ENCODE measurements at places on chromosomes 2 and 18.

DNA sequence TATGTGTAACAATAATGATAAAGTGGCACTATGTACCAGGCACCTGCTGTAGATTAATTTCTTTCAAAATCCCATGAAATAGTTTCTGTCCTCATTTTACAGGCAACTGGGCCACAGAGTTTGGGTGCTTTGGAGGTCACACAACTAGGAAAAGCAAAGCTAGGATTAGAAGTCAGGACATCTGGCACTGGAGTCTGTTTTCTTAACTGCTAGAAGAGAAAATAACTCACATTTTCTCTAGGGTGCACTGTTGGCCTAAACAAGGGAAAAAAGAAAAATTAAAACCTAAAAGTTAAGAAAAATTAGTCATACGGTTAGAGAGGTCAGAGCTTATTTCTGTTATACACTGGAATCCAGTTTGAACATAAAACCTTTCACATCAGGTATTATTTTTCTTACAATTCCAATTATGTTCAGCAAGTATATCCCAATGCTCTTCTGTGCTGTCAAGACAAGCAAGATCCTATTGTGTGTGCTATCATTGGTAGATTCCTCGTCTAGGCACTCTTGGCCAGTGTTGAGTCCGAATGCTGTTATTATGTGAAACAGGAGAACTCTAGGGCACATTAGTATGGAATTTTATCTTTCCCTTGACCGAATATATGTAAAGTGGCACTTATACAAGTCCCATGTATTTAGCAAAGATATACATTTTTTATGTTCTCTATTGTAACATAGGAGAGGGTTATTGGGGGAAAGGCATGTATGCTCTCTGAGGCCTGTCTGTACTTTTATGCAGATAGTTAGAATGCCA, 1.5 kb upstream of the OSGEPL1 start:
- peak; percentile 60 for DNase-seq

DNA sequence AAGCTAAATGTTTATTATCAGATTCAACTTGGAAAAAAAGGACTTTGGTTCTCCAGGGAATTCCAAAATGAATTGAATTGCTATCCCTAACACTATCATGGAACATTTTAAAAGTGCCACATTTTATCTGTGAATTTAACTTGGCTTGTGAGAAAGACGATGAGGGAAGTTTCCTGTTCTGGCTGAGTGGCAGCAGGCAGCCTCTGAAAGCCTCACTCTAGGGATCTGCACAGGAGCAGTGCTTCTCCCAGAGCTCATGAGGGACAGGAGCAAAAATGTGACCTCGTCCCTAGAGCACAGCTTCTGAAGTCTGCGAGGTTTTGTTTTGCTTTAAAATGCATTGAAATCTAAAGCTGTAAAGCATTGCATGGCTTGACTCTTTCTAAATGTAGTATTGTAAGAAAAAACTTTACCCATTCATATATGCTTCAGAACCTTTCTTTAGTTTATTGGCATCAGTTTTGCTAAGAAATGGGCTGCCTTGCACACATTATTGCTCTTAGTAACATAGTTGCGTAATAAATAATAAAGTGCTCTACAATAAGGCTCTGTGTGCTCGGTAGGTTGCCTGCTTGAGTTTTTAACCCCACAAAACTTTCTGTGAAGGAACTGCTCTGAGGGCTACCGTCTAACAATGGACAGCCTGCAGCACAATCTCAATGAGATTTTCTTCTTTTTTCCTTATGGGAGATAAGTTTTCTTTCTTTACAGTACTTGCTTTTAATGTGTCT, 136.2 kb upstream of the CDCA7 start:
- DNase-seq = peak; percentile 9

GRCh38 chr2:44118257-44118656, 50.4 kb upstream of the PPM1B start:
- DNase-seq = peak; percentile 46

GRCh38 chr2:16104949-16105668, 164.8 kb downstream of the MYCN start:
- DNase-seq = no peak

- DNase-seq = no peak
Observed at GRCh38 chr2:48319863-48320262, 210.1 kb upstream of the STON1 start.

DNA sequence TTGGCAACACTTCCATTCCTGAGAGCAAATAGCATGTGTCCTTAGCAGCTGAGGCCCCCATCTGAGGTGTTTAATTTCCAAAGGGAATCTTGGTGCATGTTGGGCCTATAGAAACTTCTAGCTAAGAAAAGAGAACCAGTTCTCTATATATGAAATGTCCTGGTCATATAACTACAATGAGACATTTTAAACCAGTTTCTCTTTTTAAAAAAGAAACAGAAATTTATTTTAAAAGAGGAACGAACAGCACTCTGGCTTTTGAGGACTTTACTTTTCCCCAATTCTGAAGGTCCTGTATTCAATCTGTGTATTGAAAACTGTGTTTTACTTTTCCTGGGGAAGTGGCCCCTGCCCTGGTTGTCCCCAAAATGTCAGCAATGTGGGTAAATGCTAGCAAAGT, 309.5 kb upstream of the STON1 start:
- no peak for DNase-seq

DNA sequence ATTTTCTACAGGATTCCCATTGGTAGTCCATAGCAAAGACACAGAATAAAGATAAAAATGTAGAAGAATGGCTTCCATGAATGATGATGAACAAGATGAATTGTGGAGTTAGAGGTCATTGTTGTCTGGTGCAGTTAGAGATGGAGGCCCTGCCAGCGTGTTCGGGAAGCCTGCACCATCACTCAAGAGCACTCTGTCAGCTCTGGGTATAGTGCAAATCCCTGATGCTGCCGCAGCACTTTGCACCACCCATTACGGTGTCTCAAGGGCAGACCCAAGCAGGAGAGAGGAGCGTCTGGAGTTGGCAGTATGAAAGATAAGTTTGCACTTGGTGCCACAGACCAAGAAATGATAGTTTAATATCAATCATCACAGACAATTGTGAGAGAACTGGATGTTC, 181.6 kb upstream of the CHST9 start:
- DNase-seq = no peak

DNA sequence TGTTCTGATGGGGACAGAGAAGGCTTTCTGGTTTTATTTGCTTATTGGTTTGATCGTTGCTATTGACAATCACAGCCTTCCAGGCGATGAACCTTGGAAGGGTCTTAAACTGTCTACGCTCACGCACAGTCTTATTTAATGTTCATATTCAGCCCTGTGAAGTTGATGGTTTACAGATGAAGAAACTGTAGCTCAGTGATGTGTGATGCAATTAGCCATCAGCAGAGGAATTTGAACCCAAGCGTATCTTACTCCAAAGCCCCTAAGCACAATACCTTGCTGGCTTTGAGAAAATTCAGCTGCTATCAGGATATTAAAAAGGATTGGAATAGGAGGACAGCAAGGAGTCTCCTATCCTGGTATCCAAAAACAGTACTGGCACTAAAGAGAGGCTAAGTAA, 98.3 kb upstream of the STPG4 start:
- no peak for DNase-seq

DNA sequence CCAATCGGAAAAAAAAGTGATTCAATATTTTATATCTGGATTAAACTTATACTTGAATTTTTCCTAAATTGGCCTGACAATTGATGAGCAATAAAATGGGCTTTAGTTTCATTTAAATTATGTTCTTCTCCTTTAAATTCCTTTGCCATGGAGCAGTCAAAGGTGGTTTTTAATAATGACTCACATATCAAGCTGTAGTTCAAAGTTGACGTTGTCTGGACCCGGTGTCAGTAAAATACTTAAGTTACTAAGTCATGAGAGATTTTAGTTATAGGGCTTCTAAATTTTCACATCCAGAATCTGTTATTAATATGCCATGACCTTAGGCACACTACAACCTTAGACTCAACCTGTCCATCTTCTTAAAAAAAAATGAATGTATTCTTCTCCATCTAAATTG, 62.5 kb downstream of the CDH2 start:
- peak; percentile 78 for DNase-seq

DNA sequence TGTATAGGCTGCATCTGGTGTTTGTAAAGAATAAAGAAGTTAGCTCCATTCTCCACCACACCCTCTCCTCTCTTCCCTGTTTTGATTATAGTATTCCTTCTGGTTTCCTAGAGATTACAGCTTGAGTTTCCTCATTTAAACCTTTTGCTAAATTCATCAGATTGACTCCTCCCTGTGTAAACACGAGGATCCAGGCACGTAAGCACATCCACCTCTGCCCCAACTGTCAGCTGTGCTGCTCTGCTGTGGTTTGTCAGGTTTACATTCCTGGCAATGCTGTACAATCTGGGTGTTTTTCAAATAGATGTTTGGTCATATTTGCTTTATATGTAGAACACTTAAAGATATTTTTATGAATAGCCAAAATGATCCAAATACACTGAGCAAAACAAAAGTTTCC, 302.8 kb downstream of the PTGR3 start:
- DNase-seq = no peak

DNA sequence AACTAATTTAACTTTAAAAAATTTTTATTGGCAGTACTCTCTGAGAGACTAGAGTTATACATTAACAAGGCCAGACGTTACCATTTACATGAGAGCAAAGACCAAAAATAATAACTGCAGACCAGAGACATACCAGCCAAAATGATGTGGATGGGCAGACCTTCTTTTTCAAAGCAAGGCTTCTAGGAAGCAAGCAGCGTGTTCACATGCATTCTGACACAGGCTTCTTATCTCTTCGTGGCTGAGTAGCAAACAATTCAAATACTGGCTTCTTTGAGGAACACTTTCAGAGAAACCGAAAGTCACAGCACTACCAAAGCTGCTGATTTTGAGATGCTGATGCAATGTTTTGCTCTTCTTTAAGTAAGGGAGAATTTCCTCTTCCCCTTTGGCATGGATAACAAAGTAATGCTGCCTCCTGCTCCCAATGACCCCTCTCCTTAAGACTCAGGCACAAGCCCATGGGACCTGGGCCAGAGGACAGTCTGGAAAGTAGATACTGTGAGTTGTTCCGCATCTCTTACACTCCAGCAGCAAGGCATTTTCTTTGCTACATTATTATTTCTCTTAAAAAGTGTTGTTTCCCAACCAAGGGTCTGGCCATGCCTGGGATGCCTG, 181.9 kb downstream of the MREG start:
- DNase-seq = peak; percentile 64

GRCh38 chr2:11097038-11097720, 58.1 kb upstream of the SLC66A3 start:
- DNase-seq = peak; percentile 79

DNA sequence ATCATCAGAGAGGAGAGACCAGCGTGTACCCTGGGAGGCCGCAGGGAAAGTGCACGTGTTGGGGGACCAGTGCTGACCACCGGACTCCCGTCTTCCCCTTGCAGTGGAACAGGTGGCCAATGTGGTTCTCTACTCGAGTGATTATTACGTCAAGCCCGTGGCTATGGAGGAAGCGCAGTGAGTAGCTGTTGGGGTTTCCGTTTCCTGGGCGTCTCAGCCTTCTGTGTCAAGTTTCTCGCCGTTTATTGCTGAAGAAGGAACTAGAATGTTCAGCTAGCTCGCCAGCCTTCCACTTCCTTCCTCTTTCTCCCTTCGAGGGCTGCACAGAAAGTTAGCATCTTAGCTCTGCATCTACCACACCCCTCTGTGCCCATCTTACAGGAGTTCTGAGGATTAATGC, 22.8 kb upstream of the DGKD start:
- no peak for DNase-seq

DNA sequence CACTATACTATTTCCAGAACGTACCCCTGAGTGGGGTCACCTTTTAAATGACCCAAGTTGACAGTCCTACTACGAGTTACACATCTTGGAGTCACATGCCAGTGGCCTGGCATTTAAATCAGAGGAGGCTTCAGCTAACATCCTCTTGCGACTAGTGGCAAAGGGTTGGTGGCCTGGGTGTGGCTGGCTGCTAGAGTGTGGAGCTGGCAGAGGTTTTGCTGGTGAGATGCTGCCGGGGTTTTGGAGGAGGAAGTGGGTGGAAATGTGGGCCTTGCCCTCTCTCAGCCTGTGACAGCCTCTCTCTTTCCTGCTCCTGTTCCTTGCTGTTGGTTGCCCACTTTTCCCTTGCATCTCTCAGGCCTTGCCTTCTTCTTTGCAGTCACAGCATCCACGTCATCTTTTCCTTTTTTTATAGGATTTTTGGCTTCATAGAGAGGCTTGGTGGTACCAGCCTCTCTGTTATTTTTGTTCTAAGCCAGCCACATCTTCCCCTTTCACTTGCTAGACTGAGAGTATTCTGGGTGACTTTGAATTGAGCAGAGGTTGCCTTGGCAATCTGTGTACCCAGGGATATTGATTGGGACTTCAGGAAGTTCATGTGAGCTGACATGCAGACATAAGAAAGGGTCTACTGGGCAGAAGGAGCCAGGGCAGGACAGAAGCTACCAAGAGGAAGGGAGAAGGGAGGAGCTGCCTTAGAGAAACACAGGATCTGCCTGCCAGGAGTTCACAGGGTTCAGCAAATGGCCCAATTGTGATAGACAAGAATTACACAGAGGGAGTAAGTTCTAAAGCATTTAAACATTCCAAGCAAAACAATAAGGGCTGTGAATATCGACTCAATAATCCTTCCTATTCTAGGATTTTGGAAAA, 55.4 kb downstream of the CDC42EP3 start:
- DNase-seq = no peak

- DNase-seq = no peak
Observed at GRCh38 chr18:12990641-12990966, 558 bp upstream of the CEP192 start.

DNA sequence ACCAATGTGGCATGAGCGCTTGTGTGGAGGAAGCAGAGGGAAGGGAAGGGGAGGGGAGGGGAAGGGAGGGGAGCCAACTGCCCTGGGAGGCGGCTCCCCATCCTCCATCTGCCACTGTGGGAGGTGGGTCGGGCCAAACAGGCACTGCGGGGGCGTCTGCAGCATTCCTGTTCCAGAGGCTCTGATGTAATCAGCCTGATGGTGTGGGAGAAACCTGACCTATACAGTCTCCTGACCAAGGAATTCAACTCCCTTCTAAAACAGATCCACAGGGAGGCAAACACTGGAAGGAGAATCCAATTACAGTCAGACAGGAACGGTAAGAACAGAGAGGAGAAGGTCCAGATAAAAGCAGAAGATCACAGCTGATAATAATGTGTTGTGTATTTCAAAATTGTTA, 88.8 kb downstream of the CD8B2 start:
- peak; percentile 67 for DNase-seq

- DNase-seq = peak; percentile 8
Observed at GRCh38 chr2:136985044-136985443, 219.7 kb downstream of the THSD7B start.

DNA sequence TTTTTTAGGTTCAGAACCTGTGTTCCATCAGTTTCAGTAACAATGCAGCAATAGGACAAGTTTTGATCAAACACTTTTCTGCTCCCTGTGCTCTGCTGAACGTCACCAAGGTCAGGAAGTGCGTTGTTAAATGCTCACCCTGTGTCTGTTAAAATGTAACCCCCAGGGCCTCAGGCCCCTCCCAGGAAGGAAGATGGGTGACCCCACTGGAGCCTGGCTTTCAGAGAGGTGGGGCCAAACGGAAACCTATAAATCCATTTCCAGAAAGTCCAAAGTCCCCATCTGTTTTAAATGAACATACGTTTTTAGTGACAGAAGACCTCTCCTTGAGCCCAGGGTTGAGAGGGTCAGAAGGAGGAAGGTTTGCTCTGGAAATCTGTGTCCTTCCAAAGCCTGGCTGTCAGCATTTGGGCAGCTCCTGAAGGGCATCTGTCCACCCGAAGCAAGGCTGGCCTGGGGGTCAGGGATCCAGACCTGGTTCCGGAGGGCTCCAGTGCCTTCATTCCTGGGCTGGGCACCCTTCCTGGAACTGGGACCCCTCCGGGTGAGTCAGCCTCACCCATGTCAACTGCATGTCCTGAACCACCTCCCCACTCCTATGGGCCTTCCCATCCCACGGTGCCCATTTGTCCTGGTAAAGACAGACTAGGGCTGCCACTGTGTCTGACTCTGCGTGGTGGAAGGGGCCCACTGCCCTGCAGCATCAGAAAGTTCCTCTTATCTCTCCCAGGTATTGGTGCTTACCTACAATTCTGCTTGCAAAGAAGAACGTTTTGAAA, 117.4 kb upstream of the COPS8 start:
- DNase-seq = no peak
